Fibroblast of villous mesenchyme (primary cell): ENCODE measurements at places on chromosomes 11 and 22. TPM values are rescaled to one million over a fixed set of nuclear protein-coding genes. Genes with fewer than 3 reads are reported as not detected.

GRCh38 chr11:63880403-63880790 is 36.6 kb downstream of the RCOR2 start:
- DNase-seq, result no peak

DNA sequence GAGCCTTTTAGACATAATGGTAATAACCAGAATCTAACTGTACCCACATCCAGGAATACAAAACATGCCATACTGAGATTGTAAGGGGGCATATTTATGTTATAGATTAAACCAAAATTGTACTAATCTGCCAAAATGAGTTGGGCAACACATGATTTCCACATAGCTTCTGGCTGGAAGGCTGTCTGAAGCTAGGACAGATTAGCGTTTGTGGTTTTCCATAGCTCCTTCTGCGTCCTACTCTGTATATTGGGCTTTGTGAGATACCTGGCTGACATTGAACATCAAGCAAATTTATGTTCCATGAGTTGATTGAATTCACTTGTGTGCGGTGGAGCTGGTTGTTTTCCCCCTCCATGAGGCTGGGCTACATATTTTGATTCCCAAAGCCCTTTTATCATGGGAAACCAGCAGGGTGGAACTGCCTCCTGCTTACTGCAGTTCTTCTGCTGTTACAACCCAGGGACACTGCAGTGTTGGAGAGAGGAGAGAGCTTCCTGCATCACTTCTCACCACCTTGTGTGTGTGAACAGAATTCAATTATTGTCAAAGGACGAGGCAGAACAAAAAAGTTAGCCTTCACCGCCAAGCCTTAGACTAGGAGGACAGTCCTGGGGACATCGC is 114.9 kb downstream of the C11orf91 start:
- DNase-seq, result peak; percentile 2

DNA sequence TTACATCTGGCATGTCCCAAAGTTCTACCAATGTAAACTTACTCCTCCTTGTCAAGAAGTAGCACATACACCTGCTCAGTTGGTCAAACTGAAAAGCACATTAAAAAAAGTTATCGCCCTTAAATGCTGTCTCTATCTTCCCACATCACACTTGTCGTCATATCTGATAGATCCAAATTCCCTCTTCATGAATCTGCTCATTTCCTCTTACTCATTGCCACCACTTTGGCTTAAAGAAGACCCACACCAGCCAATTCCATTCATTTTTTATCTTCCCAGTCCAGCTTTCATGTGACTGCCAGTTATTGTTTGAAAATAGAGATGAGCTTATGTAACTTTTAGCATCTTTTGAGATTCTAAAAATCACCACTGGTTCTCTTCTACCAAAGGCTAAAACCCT is 305.9 kb upstream of the MTNR1B start:
- no peak for DNase-seq

The PYGM gene
- 0.64 and 1.7 TPM in 2 replicates for total RNA-seq

The GUCY1A2 gene
- total RNA-seq, result 0.43 and 0.64 TPM in 2 replicates

- no peak for DNase-seq
These were observed 30.0 kb upstream of the PDE2A start for GRCh38 chr11:72704028-72704782.

The PHLDA2 gene
- 7.3 and 13.2 TPM in 2 replicates for total RNA-seq

DNA sequence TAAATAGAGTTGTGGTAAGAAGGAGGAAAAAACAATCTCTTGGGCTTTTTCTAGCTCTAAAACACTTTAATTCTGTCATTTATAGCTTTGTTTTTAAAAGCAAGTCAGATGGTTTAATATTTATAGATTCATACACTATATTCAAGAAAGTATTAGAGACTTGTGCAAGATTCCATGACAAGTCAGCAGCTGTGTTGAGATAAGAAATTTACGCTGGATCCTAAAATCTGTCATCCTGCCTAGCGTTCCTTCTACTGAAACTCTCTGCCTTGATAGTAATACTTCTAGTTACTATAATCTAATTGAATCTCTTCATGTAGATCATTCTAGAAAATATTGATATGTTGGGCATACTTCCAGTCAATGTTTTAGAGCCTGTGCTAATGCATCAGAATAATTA is 721.8 kb downstream of the CNTN5 start:
- no peak for DNase-seq

GRCh38 chr22:45876136-45877035 is 100.6 kb downstream of the WNT7B start:
- no peak for DNase-seq

The MPEG1 gene
- total RNA-seq, result not detected in 2 replicates

The INPP5J gene
- total RNA-seq, result 0.43 and 0.97 TPM in 2 replicates

DNA sequence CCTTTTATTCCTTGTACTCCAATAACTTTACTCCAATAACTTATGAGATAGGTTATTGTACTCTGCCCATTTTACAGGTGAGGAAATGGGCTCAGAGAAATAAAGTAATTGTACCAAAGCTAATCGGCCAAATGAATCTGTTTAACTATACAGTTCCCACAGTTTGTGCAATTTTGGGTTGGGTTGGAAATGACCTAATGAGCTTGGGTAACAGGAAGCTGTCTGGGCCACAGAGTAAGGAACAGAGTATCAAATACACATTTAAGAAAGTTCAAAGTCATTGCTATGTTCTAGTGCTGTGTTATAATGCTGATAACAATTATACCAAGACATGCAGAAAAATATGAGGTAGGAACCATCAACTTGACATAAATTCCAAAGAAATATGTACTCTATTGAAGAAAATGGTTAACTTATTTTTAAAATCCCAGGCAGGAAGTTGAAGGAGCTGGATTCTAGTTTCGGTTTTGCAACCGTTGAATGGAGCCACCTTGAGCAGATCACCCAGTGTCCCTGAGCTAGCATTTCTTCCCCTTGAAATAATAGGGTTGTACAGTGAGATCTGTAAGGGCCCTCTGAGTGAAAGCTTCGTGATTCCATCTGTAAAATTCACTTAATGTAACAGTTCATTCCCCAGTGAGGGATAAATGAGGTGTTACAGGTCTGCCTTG is 360.9 kb upstream of the NARS2 start:
- DNase-seq, result no peak

DNA sequence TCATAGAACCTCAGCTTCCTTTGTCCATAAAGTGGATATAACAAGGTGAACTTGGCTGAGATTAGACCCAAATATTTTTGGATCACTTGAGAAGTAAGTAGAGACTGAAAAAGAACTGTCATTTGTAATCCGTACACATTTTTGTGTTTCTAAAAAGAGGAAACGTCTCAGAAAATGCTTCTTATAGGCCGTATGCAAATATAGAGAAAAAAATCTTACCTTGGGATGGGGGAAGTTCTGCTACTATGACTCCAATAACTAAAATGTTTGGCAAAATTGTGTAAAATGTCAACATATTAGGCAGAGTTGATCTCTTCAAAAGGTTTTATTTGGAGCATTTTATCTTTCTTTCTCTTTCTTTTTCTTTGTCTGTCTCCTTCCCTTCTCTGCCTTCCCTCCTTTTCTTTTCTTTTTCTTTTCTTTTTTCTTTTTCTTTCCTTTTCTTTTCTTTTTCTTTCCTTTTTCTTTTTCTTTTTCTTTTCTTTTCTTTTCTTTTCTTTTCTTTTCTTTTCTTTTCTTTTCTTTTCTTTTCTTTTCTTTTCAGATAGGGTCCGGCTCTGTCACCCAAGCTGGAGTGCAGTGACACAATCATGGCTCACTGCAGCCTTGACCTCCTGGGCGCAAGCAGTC is 48.2 kb downstream of the ADM start:
- DNase-seq, result no peak

The ZW10 gene
- 18.0 and 23.7 TPM in 2 replicates for total RNA-seq

DNA sequence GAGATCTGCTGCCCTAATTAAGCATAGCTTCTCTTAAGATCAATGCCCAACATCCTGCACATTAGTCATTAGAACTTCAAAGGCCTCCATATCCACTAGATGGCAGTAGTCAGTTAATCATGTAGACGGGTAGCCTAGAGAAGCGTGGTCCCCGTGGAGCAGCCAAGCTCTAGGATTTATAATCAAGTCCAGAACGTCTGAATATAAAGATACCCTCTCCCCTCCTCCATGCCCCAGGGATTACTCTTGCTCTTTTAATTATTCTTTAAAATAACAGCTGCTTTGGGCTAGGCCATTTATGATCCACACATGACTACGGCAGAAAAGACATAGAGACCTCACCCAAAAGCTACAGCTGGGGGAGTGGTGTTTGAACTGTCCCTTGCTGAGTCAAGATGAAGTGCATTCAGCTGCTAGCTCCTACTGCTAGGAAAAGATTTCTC is 327.6 kb upstream of the PLET1 start:
- peak; percentile 83 for DNase-seq

The SLC22A25 gene
- total RNA-seq, result not detected in 2 replicates

GRCh38 chr11:12271826-12272366 is 105.5 kb upstream of the PARVA start:
- no peak for DNase-seq

GRCh38 chr11:12448131-12448939 is 71.0 kb downstream of the PARVA start:
- DNase-seq, result no peak

- no peak for DNase-seq
These were observed 310.1 kb upstream of the SORL1-AS1 start for GRCh38 chr11:121762820-121763219.

The NPAS4 gene
- total RNA-seq, result 0.32 TPM in 1 of 2 replicates, not detected in the other

The RCOR2 gene
- 1.7 and 3.2 TPM in 2 replicates for total RNA-seq

DNA sequence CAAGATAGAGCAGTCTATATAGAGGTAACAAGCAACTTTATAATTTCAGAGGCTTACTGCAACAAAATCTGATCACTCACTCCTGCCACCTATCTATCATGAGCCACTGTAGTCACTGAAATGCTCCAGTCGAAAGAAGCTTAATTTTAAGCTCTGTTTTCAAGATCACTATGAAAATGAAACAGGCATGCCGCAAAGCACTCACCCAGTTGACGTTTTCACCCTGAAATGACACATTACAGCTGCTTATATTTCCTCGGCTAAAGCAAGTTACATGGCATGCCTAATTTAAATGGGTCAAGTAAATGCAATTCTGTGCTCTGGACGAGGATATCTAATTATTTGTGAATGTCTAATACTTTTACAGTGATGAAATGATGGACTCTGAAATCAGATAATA is 616.3 kb downstream of the FAM181B start:
- no peak for DNase-seq

DNA sequence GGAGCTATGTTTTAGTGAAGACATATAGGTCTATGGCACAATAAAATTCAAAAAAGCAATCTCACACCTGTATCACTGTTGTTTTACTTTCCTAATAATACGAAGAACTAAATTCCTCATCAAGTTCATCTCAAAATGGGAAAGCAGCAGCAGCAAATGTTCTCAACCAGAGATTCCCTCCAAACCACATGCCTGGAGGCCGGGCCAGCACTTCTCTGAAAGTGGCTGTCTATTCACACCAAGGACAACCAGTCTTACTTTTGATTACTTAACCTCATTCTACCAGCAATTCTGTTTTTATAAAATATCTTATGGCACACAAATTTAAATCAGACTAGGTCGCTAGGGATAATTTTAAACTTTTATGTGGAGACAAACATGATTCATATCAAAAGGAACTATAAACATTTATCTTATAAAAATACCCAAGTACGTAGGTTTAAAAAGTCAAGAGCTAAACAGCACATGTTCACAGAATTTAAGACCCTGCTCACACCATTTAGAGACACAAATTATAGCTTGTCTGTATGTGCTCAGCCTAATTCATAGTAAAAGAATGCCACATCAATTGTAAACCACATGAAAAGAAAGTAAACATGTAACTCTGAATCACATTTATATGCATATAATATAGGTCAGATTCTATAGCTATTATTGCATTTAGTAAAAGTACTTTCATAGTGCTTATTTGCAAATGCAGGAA is 46.1 kb downstream of the RRAS2 start:
- DNase-seq, result peak; percentile 78
